Glomerular endothelial cell (primary cell): ENCODE measurements at places on chromosomes 7 and 10. TPM values are rescaled to one million over a fixed set of nuclear protein-coding genes. Genes with fewer than 3 reads are reported as not detected.

DNA sequence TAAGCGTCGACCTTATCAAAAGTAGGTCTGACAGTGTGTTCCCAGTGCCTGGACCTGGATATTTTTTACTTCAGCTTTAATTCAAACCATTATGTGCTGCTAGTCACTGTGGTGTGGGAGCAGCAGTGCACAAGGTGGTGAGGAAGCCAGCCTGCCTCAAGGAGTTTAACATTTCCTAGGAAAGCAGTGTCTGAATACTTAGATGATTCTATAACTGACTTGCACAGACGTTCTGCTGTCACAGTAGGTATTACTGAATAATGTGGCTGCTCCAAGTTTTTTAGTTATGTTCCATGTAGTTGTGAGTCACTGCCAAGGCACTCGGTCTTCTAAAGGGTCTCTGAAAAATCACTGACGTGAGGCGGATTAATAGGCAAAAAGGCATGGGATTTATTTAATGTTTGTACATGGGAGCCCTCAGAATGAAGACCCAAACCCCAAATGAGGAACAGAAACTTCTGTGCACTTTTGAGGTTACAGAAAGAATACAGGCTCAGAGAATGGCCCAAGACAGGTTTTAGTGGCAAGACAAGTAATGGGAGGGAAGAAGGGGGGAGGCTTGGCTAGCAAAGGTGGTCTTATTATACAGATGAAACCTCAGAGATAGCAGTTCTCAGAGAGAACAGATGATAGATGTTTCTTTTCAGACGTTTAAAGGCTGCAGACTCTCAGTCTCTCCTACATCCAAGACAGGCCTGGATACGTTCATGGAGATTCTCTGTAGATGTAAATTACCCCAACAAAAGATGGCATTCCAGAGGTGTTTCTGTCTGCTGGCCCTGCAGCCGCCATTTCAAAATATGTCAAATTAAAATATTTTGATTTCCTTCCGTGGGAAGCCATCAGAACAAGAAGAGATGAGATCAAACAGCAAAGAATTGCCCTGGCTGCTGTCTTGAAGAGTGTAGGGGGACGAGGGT lies 209.3 kb downstream of the SDK1 start:
- no peak for DNase-seq

GRCh38 chr7:131600085-131600881 lies 43.9 kb upstream of the PODXL start:
- no peak for DNase-seq

Gene FAM180A
- total RNA-seq = not detected in 2 replicates

GRCh38 chr7:105680505-105681187 lies 99.4 kb upstream of the EFCAB10 start:
- no peak for DNase-seq

Gene WDFY4
- 0.41 and 1.1 TPM in 2 replicates for total RNA-seq

Gene CFAP70
- total RNA-seq = 0.39 and 0.41 TPM in 2 replicates

Gene CADPS2
- 12.4 and 13.8 TPM in 2 replicates for total RNA-seq
